ENCODE measurements at places on chromosomes 2 and 18. TPM values are rescaled to one million over a fixed set of nuclear protein-coding genes. Genes with fewer than 3 reads are reported as not detected.

RSAD2 gene
- total RNA-seq = 2.1 TPM

PROC gene
- 0.58 TPM for total RNA-seq

NT5DC4 gene
- not detected for total RNA-seq

PROKR1 gene
- 0.12 TPM for total RNA-seq

FER1L5 gene
- total RNA-seq = not detected

TMEM182 gene
- total RNA-seq = 6.5 TPM

CLEC4F gene
- not detected for total RNA-seq

GRCh38 chr2:6358985-6359384 is 506.7 kb downstream of the CMPK2 start:
- no peak overlapping the region for H3K27ac ChIP-seq
- no peak overlapping the region for H3K4me3 ChIP-seq
- no peaks in the 10 kb centered on the region for H3K36me3 ChIP-seq
- no peak for DNase-seq

- H3K27ac ChIP-seq = no peak overlapping the region
- no peak overlapping the region for H3K4me3 ChIP-seq
- H3K4me1 ChIP-seq = no peaks in the 10 kb centered on the region
Observed at GRCh38 chr18:74029161-74029560, 118.5 kb downstream of the FBXO15 start.

GRCh38 chr2:156333274-156333950 is 891 bp upstream of the NR4A2 start:
- peaks cover 16% of the 10 kb centered on the region for H3K4me1 ChIP-seq
- H3K27ac ChIP-seq = peak overlapping the region; percentile 97
- H3K27me3 ChIP-seq = no peaks in the 10 kb centered on the region

DNA sequence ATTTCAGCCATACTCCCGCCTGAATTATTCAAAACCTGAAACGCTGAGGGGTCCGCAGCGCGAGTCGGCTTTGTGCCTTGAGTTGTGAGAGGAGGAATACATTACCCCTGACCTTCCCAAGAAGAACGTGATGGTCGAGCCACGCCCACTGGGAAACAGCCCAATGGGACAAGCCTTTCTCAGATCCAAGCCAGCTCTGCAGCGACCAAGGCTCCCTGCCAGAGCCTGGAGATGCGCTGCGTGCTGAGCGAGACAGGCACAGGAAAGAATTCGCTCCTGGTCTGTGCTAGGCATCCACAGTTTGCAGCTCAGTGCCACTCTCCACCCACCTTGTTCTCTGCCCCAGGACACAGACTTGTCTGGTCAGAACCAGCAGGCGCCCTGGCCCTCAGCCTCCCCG is 74.1 kb upstream of the GLI2 start:
- no peaks in the 10 kb centered on the region for H3K4me1 ChIP-seq
- H3K27ac ChIP-seq = no peak overlapping the region
- peaks cover 2% of the 10 kb centered on the region for H3K36me3 ChIP-seq
- no peak overlapping the region for H3K4me3 ChIP-seq

- no peaks in the 10 kb centered on the region for H3K4me1 ChIP-seq
- H3K27ac ChIP-seq = no peak overlapping the region
- DNase-seq = no peak
- no peak overlapping the region for H3K4me3 ChIP-seq
Observed at GRCh38 chr2:33616873-33617272, 17.8 kb upstream of the FAM98A start.

DNA sequence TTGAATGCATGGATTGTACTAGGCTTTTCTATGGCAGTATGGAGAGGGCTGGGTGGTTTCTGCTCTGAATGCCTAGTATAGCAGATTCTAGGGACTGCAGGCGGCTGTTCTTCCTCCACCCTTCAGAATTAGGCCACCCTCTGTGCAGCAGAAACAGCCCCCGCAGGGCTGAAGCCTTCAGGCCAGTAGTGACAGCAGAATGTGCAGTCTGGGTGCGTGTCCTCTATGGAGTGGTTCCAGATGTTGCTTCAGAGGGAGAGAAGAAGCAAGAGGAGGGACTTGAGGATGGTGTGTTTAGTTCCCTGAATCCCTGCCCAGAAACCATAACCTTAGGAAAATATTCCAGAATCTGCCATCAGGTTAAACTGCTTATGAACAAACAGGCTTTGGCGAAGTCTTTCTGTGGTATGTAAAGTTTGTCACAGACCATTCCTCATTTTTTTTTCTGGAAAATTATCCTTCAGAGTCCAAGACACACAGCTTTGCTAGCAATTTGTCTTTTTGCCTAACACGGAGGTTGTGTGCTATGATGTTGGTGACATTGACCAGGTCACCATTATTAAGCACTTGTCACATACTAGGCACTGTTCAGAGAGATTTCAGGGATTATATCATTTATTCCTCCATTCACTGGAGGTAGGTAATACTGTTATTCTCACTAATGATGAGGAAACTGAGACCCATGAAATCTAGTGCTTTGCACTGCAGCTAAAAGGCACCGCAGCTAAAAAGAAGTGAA is 21.1 kb downstream of the CASP10 start:
- no peak overlapping the region for H3K27ac ChIP-seq
- H3K36me3 ChIP-seq = no peaks in the 10 kb centered on the region
- DNase-seq = no peak
- H3K4me1 ChIP-seq = no peaks in the 10 kb centered on the region
- H3K27me3 ChIP-seq = no peaks in the 10 kb centered on the region

GRCh38 chr2:104597942-104598341 is 256.0 kb upstream of the POU3F3 start:
- no peaks in the 10 kb centered on the region for H3K4me1 ChIP-seq
- H3K4me3 ChIP-seq = no peak overlapping the region
- no peak overlapping the region for H3K27ac ChIP-seq

DNA sequence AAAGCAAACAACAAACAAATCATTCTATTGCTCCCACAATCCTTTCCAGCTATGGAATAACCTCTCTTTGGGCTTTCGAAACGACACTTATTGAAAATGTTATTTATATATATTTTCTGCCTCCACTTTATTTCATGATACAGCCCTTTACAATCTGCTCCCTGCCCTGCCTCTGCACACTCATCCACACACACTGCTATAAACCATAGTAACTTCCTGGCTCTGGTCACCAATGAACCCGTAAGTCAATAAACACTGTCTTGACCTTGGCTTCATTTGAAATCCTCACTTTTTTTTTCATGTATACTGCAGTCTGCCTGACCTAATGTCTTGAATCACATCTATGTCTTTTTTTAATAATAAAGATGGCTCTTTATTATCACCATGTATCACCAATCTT is 161.5 kb downstream of the SLC39A10 start:
- DNase-seq = peak; percentile 72
- no peak overlapping the region for H3K4me3 ChIP-seq
- H3K27me3 ChIP-seq = no peaks in the 10 kb centered on the region
- H3K36me3 ChIP-seq = no peaks in the 10 kb centered on the region

DNA sequence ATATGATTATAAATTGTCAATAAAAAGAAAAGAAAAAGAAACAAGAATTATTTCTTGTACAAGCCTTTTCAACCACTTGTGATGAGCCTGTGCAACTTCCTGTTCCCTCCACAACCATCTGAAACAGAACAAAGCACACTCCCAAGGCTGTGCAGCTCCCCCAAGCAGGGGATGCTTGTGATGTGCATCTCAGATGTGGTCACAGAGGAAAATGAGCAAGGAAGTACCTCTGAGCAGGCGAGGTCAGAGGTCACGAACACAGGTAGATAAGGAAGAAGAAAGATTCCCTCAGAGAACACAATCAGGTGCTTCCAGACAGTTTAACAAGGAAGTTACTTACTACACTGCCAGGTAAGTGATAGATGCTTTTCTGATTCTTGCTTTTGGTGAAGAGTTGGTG is 274.8 kb upstream of the SLC39A10 start:
- no peaks in the 10 kb centered on the region for H3K36me3 ChIP-seq
- no peak for DNase-seq
- H3K4me1 ChIP-seq = no peaks in the 10 kb centered on the region
- H3K27ac ChIP-seq = no peak overlapping the region
- H3K27me3 ChIP-seq = no peaks in the 10 kb centered on the region

DNA sequence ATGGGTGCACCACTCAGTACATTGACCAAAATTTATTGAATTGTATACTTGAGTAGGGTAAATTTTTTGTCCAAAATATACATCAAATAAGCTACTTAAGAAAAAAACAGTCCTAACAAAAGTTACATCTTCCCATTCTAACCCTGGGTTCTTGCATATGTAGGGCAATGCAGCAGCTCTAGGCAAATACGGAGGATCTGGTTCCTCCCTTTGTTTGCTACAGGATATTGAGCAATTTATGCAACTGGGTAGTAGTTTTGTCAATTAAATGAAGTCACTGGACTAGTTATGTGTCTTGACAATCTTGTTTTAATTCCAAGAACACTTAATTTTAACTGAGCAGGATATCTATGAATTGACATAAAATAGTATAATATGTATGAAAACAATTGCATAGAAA is 1507.2 kb upstream of the PIK3C3 start:
- no peak for DNase-seq
- no peak overlapping the region for H3K4me3 ChIP-seq
- no peak overlapping the region for H3K27ac ChIP-seq
- H3K4me1 ChIP-seq = no peaks in the 10 kb centered on the region

GRCh38 chr2:53353135-53354114 is 414.2 kb upstream of the CHAC2 start:
- peaks cover 12% of the 10 kb centered on the region for H3K4me1 ChIP-seq
- no peaks in the 10 kb centered on the region for H3K36me3 ChIP-seq
- no peaks in the 10 kb centered on the region for H3K27me3 ChIP-seq
- no peak overlapping the region for H3K4me3 ChIP-seq

- no peaks in the 10 kb centered on the region for H3K27me3 ChIP-seq
- no peak overlapping the region for H3K27ac ChIP-seq
- peaks cover 19% of the 10 kb centered on the region for H3K4me1 ChIP-seq
Observed at GRCh38 chr18:7778181-7778580, 211.1 kb downstream of the PTPRM start.

GRCh38 chr2:10452312-10452711 is 4.2 kb upstream of the ODC1 start:
- H3K27ac ChIP-seq = peak overlapping the region; percentile 92
- H3K36me3 ChIP-seq = peaks cover 2% of the 10 kb centered on the region
- peak; percentile 99 for DNase-seq
- H3K27me3 ChIP-seq = no peaks in the 10 kb centered on the region
- peaks cover 51% of the 10 kb centered on the region for H3K4me1 ChIP-seq

- H3K36me3 ChIP-seq = no peaks in the 10 kb centered on the region
- no peaks in the 10 kb centered on the region for H3K27me3 ChIP-seq
- H3K4me3 ChIP-seq = peak overlapping the region; percentile 43
Observed at GRCh38 chr2:25617948-25618646, 55.3 kb downstream of the DTNB start.

DNA sequence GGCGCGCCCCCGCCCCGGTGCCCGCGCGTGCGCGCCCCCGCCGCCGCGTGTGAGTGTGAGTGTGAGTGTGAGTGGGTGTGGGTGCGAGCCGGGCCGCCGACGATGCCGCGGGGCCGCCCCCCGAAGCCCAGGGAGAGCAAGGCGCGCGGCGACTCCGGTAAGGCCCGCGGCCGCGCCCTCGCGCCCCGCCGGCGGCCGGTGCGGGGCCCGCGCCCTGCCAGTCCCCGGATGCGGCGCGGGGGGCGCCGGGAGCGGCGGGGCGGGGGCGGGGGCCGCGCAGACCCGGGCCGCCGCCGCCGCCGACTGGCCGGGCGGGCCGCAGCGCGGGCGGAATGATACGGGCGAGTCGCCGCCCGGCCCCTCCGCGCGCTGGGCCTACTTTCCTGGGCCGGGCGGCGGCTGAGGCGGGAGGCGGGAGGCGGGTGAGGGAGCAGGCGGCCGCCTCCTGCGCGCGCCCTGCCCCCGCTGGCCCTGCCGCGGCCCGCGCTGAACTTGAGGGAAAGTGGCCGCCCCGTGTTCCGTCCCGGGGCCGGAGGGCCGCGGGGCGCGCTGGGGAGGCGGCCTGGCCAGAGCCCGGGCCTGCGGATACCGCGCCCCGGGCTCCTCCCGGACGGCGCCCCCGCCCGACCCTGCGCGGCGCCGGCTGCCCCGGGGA is at the start of gene ZNF236:
TSS of gene ZNF236 (plus strand) at position 52 of the 655 bp plus-strand sequence. CDS start at position 103, 51 bp downstream.
- peak within 1 kb of the TSS; percentile 83 for H3K27ac ChIP-seq
- peak within 1 kb of the TSS; percentile 99 for H3K4me3 ChIP-seq
- H3K27me3 ChIP-seq = no peaks in the 10 kb centered on the region
- DNase-seq = peak; percentile 67

DNA sequence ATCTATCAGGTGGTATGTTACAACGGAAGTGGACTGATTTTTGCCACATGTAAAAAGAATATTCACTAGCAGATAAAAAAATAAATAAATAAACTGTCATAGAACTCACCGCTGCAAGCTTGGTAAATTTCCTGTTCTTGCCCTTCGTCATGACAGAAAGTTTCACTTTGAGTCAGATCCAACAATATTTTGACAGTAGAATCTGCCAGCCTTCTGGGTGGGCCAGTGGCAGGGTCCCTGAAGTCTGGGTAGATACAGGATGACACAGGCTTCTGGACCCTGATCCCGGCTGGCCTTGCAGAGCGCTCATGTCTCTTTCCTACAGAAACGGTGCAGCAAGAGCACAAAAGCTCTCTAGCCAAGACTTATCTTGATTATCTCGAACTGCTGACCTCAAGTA is 97.8 kb upstream of the PMAIP1 start:
- H3K27me3 ChIP-seq = no peaks in the 10 kb centered on the region
- H3K27ac ChIP-seq = no peak overlapping the region
- no peaks in the 10 kb centered on the region for H3K36me3 ChIP-seq
- no peak for DNase-seq

- H3K27ac ChIP-seq = peak overlapping the region; percentile 96
- peaks cover 73% of the 10 kb centered on the region for H3K4me1 ChIP-seq
- H3K36me3 ChIP-seq = no peaks in the 10 kb centered on the region
- peak; percentile 95 for DNase-seq
Observed at GRCh38 chr2:180520921-180521581, 459.4 kb upstream of the UBE2E3 start.

DNA sequence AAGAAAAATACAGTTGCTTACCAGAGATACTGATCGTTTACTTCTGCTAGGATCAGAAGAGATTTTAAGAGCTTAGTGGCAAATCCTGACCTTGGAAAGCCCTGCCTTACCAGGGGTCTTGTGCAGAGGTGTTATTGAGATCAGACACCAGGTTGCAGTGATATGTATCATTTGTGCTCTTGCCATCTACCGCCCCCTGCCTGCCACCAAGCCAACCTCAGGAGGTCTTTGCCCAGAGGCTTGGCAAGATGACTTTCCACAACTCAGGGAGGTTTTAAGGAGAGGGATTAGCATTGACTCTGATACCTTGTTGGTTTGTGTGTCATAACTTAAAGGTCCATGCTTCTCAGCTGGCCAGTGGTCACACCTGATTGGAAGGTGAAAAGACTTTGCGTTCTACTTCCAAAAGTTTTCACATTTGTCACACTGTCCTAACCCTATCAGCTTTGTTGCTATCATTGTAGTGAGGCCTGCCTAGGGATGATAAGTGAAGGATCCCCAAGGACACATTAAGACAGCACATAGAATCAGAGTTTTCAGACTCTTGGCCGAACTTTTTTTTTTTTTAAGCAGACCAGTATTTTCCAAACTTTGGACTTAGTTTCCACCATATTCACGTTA is 46.2 kb upstream of the MGAT5 start:
- peaks cover 6% of the 10 kb centered on the region for H3K4me1 ChIP-seq
- no peaks in the 10 kb centered on the region for H3K36me3 ChIP-seq
- no peak overlapping the region for H3K27ac ChIP-seq
- H3K27me3 ChIP-seq = no peaks in the 10 kb centered on the region
- no peak overlapping the region for H3K4me3 ChIP-seq
